Astrocyte (in vitro differentiated cells and primary cell): ENCODE measurements at places on chromosomes 16 and 17. TPM values are rescaled to one million over a fixed set of nuclear protein-coding genes. Genes with fewer than 3 reads are reported as not detected.
A peak's percentile ranks its signal among the peaks of the same experiment; 100 is the strongest.

Gene COQ9
- 29.1 TPM in 2 replicates for total RNA-seq

Gene MYH11
- 1.0 and 1.7 TPM in 2 replicates for total RNA-seq

GRCh38 chr17:9478889-9479288 lies 96.7 kb downstream of the STX8 start:
- H3K27ac ChIP-seq, result no peak overlapping the region
- H3K27me3 ChIP-seq, result no peaks in the 10 kb centered on the region
- H3K4me3 ChIP-seq, result no peak overlapping the region
- no peak for DNase-seq

- DNase-seq, result peak; percentile 78
- no peak overlapping the region for H3K27ac ChIP-seq
- peaks cover 29% of the 10 kb centered on the region for H3K36me3 ChIP-seq
- H3K27me3 ChIP-seq, result no peaks in the 10 kb centered on the region
Observed at GRCh38 chr16:19505600-19506303, 16.1 kb downstream of the GDE1 start.

DNA sequence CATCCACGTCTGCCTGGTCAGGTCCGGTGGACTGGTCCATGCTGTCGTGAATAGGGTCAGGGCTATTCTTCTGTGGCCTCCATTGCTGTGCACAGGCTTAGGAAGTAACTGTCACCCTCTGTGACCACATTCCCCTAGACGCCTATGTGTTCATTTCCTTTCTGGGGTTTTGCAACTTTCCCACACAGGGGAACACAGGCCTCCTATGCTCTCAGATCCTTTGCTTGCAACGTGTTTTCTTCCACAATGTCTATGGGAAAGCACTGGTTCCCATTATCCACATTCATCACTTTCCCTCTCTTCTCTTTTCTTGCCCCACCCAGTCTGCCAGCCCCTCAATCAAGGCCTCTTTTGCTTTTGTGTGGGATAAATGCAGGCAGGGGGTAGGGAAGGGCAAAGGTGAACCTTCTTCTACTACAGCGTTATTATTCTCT lies 43.2 kb upstream of the DNAJA2 start:
- H3K4me3 ChIP-seq, result no peak overlapping the region
- H3K27ac ChIP-seq, result no peak overlapping the region
- no peaks in the 10 kb centered on the region for H3K36me3 ChIP-seq
- no peaks in the 10 kb centered on the region for H3K4me1 ChIP-seq
